ENCODE measurements at places on chromosomes 3 and 15.

- no peak for DNase-seq
These were observed 80.4 kb upstream of the TCF12 start for GRCh38 chr15:56838085-56838484.

GRCh38 chr3:107201146-107201545, 176.1 kb upstream of the CCDC54 start:
- no peak for DNase-seq

GRCh38 chr15:99098991-99099390, 5.9 kb upstream of the SYNM start:
- DNase-seq, result no peak

DNA sequence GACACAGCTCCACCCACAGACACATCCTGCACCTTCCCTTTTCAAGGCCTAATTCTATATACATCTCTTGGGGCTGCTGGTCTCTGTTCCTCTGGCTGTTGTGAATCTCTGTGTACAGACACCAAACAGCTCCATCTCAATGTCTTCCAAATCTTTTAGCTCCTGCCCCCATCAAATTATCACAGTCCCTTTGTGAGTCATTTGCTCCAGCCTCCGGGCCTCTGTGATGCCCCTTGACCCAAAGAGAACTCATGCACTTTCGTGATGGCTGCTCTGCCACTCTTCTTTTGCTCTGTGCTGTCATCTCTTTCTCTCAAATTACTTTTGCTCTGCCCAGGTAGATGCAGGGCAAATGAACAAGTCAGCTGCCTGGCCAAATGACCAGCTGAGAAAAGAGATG, 369.0 kb upstream of the CDIN1 start:
- DNase-seq, result no peak

- no peak for DNase-seq
These were observed 16.2 kb upstream of the CHD2 start for GRCh38 chr15:92883876-92884435.

GRCh38 chr3:194682694-194683310, 2.9 kb upstream of the FAM43A start:
- DNase-seq, result peak; percentile 85

GRCh38 chr3:16802389-16802788, 82.4 kb upstream of the PLCL2 start:
- no peak for DNase-seq

DNA sequence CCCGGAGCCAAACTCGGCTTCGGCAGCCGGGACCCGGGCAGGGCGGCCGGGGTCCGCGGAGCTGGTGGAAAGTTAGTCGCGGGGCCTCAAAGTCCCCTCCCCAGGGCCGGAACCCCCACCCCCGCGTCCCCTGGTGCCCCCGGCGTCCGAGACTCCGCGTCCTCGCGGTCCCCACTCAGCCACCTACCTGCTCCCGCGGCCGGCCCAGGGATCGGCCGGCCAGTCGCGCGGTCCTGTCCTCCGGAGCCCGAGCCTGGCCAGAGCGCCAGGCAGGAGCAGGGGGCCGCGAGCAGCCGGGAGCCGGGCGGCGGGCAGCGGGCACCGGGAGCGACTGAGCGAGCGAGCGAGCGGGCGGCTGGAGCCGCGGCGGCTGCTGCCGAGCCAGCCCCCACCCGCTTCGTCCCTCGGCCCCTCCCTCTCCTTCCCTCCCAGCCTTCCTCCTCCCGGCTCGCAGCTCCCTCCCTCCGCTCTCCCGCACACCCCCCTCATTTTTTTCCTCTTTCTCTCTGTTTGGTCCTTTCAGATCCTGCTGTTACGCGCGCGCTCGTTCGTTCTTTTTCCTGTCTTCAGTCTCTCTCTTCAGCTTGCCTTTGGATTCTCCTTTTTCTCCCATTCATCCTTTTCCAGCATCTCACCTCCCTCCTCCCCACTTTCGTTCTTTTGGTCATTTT, at the start of gene MEGF11:
Gene MEGF11 (minus strand): TSS at position 333 of the 671 bp plus-strand sequence. CDS start 125,347 bp downstream, outside the sequence.
- peak; percentile 39 for DNase-seq

DNA sequence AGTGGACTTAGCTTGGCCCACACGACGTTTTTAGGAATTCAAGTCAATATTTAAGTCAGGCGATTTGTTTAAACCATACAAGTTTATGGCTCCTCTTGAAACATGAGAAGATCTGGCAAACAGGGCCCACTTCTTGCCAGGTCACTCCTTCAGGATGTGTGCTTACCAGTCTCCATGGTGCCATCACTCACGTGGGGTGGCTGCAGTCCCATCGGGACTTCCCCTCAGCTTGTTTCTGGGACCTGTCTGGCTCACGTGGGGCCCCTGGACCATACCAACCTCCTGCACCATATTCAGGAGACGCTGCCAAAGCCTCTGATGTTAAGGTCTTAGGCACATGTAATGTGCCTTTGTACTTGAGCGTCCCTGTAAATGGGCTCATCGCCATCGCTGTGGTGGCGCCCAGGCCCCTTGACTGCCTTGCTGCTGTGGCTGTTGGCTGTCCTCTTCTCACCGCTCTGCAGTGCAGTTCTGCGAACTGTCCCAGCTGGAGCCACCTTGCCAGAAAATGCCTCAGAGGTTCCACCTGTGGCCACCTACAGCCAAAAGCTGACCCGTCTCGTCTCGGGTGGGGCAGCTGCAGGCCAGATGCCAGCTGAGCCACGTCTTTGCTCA, 8.9 kb downstream of the MCM2 start:
- DNase-seq, result no peak

DNA sequence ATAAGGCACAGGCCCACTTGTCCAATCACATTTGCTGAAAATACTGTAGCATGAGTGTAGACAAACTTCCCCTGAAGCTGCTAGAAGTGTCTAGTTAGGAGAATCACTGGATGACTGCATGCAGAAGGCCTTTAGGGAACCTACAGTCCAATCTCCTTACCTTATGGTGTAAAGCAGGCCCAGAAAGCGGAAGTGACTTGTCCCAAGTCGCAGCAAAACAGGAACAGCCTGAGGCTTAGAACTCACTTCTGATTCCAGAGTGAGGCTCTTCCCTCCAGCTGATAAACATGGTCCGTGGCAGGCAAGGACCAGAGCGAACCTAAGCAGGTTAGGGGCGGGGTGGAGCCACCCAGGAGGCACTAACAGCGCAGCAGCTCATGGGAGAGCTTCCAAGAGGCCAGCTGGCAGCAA, 2.5 kb downstream of the GRAMD2A start:
- peak; percentile 12 for DNase-seq

DNA sequence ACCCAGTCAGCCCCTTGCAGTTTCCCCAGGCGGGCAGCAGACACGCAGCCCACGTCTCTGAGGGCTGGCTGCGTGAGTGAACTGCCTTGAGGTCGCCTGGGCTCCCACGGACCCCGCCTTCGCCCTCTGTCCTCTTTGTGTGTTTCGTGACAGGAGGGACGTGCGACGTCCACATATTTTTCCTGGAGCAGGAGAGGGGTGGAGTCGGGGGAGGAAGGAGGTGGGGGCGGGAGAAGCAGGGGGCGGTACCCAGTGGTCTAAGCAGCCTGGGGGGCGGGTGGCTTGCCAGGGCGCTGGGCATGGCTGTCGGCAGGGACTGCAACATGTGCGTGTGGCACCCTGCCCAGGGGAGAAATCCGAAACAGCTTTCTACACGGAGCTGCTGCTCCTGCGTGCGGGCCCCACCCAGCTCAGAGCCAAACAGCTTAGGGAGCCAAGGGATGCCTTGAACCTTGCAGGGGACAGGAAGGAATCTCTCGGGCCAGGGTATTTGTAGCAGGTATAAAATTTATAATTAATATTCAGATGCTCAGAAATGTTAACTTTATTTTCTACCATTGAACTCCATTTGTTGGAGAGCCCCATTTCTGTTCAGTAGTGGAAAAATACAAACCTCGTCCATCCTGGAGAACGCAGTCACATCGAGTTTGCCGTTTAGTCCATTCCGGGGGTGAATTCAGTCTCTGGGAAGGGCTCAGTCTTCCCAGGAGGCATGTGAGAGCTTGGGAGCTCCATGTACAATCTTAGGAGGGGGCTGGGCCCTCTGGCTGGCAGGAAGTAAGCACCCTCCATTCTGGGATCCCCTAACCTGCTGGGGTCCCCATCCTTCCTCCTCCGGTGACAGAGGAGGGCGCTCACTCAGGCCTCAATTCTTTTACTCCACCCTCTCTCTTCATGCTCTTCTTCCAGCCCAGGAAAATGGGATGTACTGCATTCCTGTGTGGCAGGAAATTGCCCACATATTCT, 79.1 kb upstream of the MEF2A start:
- DNase-seq, result peak; percentile 89

DNA sequence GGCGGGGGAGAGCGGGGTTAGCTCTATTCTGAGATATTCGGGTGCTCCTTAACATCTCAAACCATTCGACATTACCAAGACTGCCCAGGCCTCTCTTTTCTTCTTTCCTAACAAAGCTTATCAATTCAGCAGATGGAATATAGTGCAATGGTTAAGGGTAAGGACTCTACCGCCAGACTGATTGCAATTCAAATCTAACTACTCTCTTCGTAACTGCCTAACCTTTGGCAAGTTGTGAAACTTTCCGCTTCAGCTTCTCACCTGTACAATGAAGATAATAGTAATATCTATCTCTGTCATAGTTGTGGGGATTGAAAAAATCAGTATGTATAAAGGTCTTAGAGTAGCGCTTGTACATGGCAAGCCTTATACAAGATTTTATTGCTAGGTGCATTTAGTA, 972 bp downstream of the UBA5 start:
- no peak for DNase-seq

Data from fibroblast of skin of back (primary cell).